ENCODE measurements at places on chromosomes 2 and 18. TPM values are rescaled to one million over a fixed set of nuclear protein-coding genes. Genes with fewer than 3 reads are reported as not detected.

DNA sequence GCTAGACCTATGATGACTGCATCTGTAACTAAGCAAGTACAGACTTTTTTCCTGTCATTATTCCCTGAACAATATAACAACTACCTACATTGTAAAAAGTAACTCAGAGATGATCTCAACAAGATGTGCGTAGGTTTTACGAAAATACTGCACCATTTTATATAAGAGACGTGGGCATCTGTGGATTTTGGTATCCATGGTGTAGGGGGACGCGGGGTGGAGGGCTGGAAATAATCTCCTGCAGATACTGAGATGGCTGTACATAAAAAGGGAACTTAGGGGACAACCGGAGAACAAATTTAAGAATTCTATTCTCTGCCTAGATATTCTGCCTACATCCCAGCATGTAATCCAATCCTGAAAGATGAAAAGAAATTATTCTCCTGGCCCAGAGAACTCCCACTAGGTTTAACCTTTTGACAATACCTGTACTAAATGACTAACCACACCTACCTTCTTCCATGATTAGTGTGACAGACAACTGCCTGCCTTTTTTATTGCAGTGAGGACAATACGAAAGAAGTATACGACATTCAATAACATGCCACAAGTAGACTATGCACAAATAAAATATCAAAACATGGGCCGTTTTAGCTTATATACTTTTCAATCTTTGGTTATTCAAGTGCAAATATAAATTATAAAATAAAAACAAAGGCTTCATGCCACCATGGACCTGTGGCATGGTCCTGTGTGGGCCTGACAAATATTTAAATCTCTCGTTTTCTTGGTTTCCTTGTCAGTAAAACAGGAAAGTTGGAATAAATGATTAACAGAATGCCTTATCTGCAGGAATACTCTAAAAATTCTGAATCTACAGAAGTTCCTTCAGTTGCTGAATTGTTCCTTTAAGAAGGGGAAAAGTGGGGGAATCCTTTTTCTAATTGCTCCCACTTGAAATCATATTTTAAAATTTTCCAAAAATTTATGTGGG lies 46.3 kb downstream of the RTN4 start:
- H3K27me3 ChIP-seq, result no peaks in the 10 kb centered on the region
- H3K4me3 ChIP-seq, result no peak overlapping the region
- H3K4me1 ChIP-seq, result peaks cover 32% of the 10 kb centered on the region
- no peak for DNase-seq
- H3K27ac ChIP-seq, result no peak overlapping the region
- no peaks in the 10 kb centered on the region for H3K36me3 ChIP-seq

GRCh38 chr2:224892574-224893204 lies 149.6 kb downstream of the DOCK10 start:
- H3K36me3 ChIP-seq, result no peaks in the 10 kb centered on the region
- no peaks in the 10 kb centered on the region for H3K27me3 ChIP-seq
- no peak overlapping the region for H3K27ac ChIP-seq
- no peaks in the 10 kb centered on the region for H3K4me1 ChIP-seq

GRCh38 chr2:185279999-185280398 lies 458.6 kb upstream of the FSIP2 start:
- H3K36me3 ChIP-seq, result no peaks in the 10 kb centered on the region
- H3K4me3 ChIP-seq, result no peak overlapping the region
- no peak overlapping the region for H3K27ac ChIP-seq
- no peaks in the 10 kb centered on the region for H3K27me3 ChIP-seq
- no peak for DNase-seq

GRCh38 chr2:109549016-109549590 lies 64.7 kb downstream of the SEPTIN10 start:
- peaks cover 2% of the 10 kb centered on the region for H3K4me1 ChIP-seq
- no peak for DNase-seq
- no peaks in the 10 kb centered on the region for H3K36me3 ChIP-seq
- H3K4me3 ChIP-seq, result no peak overlapping the region

- H3K27ac ChIP-seq, result no peak overlapping the region
- no peaks in the 10 kb centered on the region for H3K36me3 ChIP-seq
- no peak for DNase-seq
- H3K4me3 ChIP-seq, result no peak overlapping the region
Measured at GRCh38 chr2:44753552-44754285, 187.8 kb upstream of the SIX3 start.

DNA sequence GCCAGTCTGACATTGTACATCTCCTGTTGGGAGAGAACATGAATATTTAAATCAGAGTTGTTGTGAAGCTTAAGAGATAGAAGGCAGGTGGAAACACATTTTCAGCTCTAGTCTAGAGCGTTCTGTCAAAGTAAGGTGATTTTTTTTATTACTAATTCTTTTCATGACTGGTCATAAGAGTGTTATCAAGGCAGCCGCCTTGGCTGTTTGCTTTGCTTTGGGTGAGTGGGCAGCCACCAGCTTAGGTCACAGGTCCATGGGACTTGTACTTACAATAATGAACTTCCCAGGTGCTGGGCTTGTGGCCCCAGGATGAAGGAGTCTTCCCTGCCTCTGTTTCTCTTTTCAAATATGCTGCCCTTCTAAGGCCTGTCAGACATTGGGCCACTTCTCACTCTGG lies 256.3 kb downstream of the SRBD1 start:
- no peaks in the 10 kb centered on the region for H3K27me3 ChIP-seq
- no peak overlapping the region for H3K27ac ChIP-seq
- H3K36me3 ChIP-seq, result no peaks in the 10 kb centered on the region
- DNase-seq, result no peak
- H3K4me1 ChIP-seq, result no peaks in the 10 kb centered on the region
- no peak overlapping the region for H3K4me3 ChIP-seq

DNA sequence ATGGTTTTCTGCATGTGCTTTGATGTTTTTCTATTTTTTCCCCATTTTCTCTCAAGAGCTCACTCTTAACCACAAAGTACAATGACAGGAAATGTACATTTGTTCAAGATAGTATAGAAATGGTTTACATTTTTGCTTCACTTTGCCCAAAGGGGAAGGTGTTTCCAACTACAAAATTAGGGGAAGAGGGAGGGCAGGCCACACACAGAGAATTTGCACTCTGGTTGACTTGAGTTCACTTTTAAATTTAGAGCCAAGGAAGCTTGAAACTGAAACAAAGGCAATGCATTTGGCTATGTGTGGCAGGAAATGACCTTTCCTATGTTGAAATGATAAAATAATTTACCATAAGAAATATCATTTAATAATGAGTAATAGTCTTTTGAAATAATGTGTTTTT lies 19.1 kb upstream of the VIT start:
- H3K4me1 ChIP-seq, result no peaks in the 10 kb centered on the region
- no peaks in the 10 kb centered on the region for H3K27me3 ChIP-seq
- H3K27ac ChIP-seq, result no peak overlapping the region
- no peaks in the 10 kb centered on the region for H3K36me3 ChIP-seq
- H3K4me3 ChIP-seq, result no peak overlapping the region
- DNase-seq, result no peak

DNA sequence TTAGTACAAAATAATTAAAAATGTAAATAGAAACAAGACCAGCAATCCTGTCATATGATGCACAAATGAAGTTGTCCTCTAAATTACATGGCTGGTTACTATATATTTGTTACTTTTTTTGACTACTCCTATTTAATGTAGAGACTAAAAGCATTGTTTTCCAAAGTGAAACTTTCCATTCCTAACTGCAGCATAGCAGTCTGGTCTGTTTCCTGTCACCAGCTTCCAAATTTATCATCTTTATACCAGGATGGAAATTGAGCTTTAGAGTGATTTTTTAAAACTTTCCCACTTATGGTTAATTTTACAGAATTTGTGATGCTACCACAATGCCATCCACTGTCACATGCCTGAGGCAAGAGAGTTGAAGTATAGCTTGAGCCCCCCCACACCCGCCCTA lies 33.5 kb upstream of the RAB27B start:
- no peak overlapping the region for H3K4me3 ChIP-seq
- no peak for DNase-seq
- no peak overlapping the region for H3K27ac ChIP-seq
- H3K36me3 ChIP-seq, result no peaks in the 10 kb centered on the region
- H3K27me3 ChIP-seq, result no peaks in the 10 kb centered on the region

DNA sequence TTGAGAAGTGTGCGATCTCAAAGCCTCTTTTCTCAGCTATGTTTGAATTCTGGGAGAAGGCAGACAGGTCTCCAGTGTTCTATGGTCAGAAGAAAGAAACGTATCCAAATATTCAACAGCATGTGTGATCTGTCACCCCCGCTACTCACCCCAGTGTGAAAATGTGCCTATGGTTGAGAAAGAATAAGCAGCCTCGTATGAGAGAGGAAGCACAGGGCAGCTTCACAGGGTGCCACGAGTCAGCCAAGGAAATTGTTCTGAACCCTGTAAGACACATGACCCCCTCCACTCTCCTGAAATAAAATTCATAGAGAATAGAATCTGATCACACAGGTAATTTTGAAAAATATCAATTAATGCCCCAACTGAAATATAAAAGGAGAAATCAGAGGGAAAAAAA lies 8.0 kb upstream of the SF3B1 start:
- H3K27ac ChIP-seq, result no peak overlapping the region
- no peak overlapping the region for H3K4me3 ChIP-seq
- DNase-seq, result no peak

DNA sequence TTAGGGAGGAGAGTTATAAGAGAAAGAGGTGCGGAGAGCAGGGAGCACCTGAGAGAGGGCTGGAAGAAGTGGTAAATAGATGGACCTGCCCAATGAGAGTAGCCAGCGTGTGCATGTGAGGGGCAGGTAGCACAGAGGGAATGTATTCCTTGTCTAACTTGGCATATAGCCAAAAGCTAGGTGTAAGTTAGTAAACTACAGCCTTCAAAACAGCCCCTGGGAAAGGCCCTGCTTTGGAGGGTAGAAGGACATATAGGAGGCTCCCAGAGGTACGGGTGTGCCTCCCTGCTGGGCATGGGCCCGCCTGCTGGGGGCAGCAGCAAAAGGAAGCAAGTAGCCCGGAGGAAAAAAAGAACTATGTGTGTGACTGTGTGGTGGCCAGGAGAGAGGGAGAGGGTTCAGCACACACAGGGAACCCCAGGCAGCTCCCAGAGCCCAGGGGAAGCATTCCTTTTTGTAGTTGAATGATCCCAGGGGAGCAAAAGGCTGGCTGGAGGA lies 48.0 kb downstream of the TCF7L1 start:
- no peaks in the 10 kb centered on the region for H3K36me3 ChIP-seq
- H3K4me3 ChIP-seq, result no peak overlapping the region
- no peak for DNase-seq
- peaks cover 48% of the 10 kb centered on the region for H3K4me1 ChIP-seq

DNA sequence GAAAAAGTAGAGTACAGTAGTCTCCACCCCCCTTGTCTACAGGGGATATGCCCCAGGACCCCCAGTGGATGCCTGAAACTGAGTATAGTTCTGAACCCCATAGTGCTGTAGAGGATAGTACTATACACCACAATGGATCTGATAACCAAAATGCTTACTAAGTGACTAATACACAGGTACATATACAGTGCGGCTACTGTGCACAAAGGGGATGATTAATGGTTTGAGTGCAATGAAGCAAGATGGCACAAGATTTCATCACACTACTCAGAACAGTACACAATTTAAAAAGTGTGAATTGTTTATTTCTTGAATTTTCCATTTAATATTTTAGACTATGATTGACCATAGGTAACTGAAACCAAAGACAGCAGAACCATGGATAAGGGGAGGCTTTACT lies 446.9 kb upstream of the NRP2 start:
- no peak for DNase-seq
- no peak overlapping the region for H3K4me3 ChIP-seq
- H3K36me3 ChIP-seq, result no peaks in the 10 kb centered on the region
- no peaks in the 10 kb centered on the region for H3K27me3 ChIP-seq
- H3K27ac ChIP-seq, result no peak overlapping the region

DNA sequence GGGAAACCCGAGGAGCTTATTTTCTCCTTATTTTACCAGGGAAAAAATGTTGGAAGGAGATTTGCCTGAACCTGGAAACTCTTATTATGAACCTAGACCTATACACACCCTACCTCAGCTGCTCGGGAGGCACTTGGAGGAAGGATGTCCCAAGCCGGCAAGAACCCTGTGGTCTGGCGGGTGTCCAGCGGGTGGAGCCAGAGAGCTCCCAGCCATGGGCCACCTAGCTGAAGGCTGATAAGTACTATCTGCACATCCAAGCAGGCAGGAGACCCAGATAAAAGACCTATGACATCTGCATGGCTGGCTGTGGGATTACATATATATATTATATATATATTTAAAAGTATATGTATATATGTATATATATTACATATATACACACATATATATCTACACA lies 1.1 kb upstream of the SLC14A1 start:
- H3K4me3 ChIP-seq, result no peak overlapping the region
- no peaks in the 10 kb centered on the region for H3K36me3 ChIP-seq
- DNase-seq, result peak; percentile 77
- no peaks in the 10 kb centered on the region for H3K4me1 ChIP-seq
- no peak overlapping the region for H3K27ac ChIP-seq

GRCh38 chr2:27606611-27607010 lies 22.2 kb downstream of the CCDC121 start:
- H3K27me3 ChIP-seq, result no peaks in the 10 kb centered on the region
- no peak overlapping the region for H3K4me3 ChIP-seq
- no peaks in the 10 kb centered on the region for H3K4me1 ChIP-seq
- H3K36me3 ChIP-seq, result peaks cover 98% of the 10 kb centered on the region
- H3K27ac ChIP-seq, result no peak overlapping the region

DNA sequence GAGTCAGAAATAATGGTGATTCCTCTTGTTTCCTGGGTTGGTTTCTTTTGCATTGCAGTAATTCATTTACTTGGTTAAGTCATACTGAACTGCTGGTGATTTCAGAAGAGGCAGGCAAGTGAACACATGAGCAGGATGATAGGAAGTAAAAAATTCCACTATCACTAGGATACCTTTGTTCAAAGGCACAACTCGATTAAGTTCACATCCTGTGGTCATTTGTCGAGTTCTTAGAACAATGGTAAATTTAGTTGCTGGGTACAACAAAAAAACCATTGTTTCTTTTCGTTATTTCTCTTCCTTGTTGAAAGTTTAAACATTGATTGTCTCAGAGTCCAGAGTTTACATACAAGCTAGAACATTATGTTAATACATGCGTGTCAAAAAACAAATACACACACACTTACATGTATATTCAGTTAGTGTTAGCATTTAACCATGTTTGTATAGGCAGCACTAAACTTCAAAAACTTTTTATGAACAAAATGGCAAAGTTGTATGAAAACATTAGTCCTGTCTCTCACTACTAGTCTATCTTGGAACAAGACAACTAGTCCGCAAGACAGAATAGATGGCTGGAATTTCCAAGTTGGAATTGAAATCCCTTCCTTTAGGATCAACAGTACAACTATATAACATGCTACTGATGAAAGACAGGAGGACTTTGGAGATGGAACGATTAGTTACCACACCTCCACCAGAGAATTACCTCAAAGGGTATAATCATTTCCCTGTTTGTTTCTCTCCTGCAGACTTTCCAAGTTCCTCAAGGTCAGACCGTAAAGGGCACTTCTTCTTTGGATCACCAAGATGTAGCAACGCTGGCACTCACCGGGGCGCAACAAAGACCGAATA lies 26.2 kb downstream of the STK39 start:
- H3K27me3 ChIP-seq, result no peaks in the 10 kb centered on the region
- DNase-seq, result no peak
- no peaks in the 10 kb centered on the region for H3K36me3 ChIP-seq

FAM210A gene
- total RNA-seq, result 39.3 TPM

IAH1 gene
- 71.9 TPM for total RNA-seq

CERKL gene
- total RNA-seq, result not detected

GNAL gene
- total RNA-seq, result 2.1 TPM

ANKRD30BL gene
- not detected for total RNA-seq

MC4R gene
- not detected for total RNA-seq

TRAPPC8 gene
- 28.9 TPM for total RNA-seq

GKN1 gene
- not detected for total RNA-seq
